ENCODE measurements at places on chromosomes 4 and X. TPM values are rescaled to one million over a fixed set of nuclear protein-coding genes. Genes with fewer than 3 reads are reported as not detected.

Gene POU3F4
- total RNA-seq, result not detected

Gene CSAG2
- not detected for total RNA-seq

Gene RNF175
- total RNA-seq, result not detected

Gene GAGE12H
- total RNA-seq, result not detected

Gene SMPX
- not detected for total RNA-seq

Gene ANXA10
- 0.13 TPM for total RNA-seq

Gene OPN1MW2
- not detected for total RNA-seq

Gene GUCY1A1
- 50.6 TPM for total RNA-seq

Measured in dermis microvascular lymphatic vessel endothelial cell (primary cell).